ENCODE measurements at places on chromosomes 7 and 10. TPM values are rescaled to one million over a fixed set of nuclear protein-coding genes. Genes with fewer than 3 reads are reported as not detected.

DNA sequence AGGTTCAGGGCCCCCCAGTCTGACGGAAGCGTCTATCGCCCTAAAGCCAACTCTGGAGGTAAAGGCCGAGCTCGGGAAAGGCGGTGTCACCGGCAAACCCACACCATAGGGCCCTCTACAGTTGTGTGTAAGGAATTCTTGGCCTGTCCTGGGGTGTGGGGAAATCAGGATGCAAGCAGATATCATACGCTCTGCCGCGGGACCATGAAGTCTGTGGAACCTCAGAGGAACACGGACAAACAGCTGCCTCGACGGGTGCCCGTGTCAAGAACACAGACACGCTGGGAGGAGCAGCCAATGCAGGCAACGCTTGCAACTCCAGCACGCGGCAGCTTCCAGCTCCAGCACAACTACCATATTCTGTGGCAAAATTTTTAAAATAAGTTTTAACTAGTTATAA, 157.9 kb downstream of the DIP2C start:
- DNase-seq = no peak

DNA sequence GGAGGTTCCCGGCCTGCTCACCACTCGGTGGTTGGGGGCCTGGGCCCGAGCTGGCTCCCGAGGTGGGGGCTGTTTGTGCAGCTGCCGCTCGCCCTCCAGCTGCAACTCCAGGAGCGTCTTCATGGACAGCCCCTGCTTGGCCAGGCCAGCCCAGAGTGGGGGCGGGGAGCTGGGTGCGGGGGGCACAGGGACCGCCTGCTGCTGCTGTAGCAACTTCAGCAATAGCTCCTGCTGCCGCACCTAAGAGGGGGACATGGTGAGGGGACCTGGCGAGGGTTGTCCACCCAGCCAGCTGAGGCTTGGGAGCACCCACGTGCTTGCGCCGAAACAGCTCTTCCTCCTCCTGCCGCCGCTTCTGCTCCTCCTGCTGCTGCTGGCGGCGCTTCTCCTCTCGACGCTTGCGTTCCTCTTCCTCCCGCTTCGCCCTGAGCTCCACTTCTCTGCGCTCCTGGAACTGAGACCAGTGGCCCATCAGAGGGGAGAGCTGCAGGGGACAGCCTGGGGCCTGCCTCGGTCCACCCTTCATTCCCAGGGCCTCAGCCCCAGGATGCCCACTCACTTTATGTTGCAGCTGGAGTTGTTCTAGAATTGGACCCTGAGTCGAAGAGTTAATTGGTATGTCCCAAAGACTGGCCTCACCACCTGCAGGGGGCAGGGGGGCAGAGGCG, 9.6 kb downstream of the GNB2 start:
- no peak for DNase-seq

GRCh38 chr10:121843379-121843778, 84.5 kb downstream of the ATE1 start:
- no peak for DNase-seq

DNA sequence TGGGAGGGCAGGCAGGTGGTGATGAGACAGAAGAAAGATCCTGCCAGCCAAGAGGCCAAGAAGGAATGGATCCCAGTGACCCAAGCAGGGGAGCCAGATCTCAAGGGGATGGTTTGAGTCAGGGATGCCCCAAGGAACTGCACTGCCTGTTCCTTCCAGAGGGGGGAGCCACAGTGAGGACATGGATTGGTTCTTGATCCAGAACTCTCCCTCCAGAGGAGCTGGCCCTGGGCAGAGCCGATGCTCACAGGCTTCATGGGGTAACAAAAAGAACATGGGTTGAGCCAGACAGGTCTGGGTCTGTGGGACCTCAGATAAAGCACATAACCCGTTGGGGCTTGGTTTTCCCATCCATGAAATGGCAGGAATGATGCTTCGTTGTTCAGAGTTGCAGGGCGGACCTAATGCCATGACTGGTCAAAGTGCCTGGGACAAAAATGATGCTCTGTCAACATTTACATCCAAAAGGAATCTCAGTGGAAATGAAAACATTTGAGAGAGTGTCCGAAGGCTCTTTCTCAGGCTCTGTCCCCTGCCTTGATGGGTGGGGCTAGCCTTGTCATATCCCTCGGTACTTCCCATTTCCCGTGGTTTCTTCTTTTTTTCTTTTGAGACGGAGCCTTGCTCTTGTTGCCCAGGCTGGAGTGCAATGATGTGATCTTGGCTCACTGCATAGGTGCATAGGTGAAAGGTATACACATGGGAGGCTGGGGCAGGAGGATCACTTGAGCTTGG, 4.7 kb upstream of the DENND2A start:
- peak; percentile 36 for DNase-seq

Gene IFIT1B
- total RNA-seq = not detected

Gene PRKAG2
- total RNA-seq = 16.9 TPM

GRCh38 chr7:54877683-54878082, 118.7 kb upstream of the SEC61G start:
- no peak for DNase-seq

GRCh38 chr7:118005026-118005425, 131.8 kb upstream of the CTTNBP2 start:
- DNase-seq = no peak

Gene C7orf57
- 0.44 TPM for total RNA-seq

Gene WNT8B
- 0.91 TPM for total RNA-seq

GRCh38 chr10:96153070-96153469, 23.0 kb downstream of the ZNF518A start:
- DNase-seq = no peak

- no peak for DNase-seq
Measured at GRCh38 chr10:117590101-117590875, 47.7 kb downstream of the EMX2 start.

Gene OR2A12
- total RNA-seq = not detected

- DNase-seq = no peak
Measured at GRCh38 chr7:46123-46829, 146.1 kb upstream of the FAM20C start.

GRCh38 chr7:138903186-138903820, 77.9 kb downstream of the KIAA1549 start:
- DNase-seq = peak; percentile 89

DNA sequence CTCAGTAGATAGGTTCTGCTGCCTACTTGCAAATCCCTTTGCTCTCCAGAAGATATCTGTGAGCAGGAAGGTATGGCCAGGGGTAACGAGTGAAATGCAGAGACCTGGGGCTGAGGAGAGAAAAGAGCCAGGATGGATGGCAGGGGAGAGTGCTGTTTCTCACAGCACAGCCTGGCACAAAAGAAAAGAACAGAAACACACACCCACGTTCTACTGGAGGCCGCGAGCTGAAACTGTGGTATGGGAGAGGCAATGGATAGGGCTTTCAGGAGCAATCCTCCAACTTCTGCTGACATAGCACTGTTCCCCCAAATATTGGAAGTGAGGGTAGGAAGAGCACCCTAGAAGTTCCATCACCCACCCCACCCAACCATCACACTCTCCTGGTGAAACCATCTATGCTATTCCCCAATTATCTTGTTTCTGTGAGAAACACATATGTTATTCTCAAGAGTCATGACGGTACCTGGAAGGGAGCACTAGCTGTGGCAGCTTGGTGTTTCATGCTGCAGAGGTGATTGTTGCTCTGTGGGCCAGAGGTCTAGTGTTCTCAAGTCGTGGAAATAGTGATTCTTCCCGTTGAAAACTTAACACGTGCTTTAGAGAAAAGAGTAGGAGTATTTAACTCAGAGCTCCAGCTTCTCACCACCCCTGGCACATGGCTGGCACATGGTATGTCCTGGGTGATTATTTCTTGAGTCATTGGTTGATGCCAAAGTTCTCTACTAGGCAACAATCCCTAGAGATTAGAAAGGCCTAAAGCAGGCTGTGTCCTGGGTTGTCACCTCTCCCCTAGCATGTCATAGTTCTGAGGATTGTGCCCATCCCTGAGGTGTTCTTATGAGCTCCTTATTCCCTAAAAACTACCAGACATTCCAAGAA, 198.3 kb downstream of the PLXNA4 start:
- no peak for DNase-seq

DNA sequence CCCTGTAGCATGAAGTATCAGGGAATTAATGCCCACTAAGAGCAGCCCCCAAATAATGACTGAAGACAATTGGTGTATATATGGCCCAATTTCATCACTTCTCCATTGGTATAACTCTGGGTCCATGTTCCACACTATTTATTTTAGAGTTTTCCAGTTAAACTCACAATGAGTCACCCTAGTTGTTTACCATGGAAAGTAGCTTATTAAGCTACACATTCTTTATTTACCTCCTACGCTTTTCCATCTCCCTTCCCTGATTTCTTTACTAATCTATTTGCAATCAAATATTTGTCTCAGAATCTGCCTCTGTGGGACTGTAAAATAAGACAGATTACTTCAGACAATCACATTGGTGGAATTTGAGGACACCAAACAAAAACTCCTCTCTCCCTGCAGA, 655.6 kb downstream of the SORCS1 start:
- DNase-seq = no peak

GRCh38 chr10:99843310-99843709, 60.9 kb downstream of the ABCC2 start:
- DNase-seq = no peak

DNA sequence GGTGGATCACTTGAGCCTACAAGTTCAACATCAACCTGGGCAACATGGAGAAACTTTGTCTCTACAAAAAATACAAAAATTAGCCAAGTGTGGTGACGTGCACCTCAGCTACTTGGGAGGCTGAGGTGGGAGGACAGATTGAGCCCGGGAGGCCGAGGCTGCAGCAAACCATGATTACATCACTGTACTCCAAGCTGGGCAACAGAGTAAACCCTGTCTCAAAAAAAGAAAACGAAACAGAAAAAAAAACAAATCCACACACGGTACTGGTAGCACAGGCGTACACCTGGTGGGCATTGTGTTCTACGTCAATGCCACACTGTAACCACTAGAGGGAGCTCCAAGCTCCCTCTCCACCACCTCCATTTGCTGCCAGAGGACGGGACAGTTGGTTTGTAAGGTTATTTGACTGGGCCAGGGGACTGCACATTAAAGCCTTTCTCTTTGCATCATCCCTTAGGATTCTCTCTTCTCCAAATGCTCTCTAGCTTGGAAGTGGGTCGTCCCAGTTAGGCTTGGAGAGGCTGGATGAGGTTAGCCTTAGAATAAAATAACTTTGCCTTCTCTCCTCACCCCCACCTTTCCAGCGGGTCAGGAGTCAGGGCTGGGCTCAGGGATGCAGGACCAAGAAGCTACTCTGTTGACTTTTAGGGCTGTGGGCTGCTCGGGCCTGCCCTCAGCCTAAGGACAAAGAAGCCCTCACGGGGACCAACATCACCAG, 130.8 kb downstream of the SORBS1 start:
- peak; percentile 51 for DNase-seq

GRCh38 chr10:120414946-120415345, 42.1 kb upstream of the PLPP4 start:
- no peak for DNase-seq

- DNase-seq = peak; percentile 28
Measured at GRCh38 chr7:20064974-20065862, 152.0 kb downstream of the MACC1 start.

- no peak for DNase-seq
Measured at GRCh38 chr10:93336110-93336509, 146.0 kb downstream of the MYOF start.

DNA sequence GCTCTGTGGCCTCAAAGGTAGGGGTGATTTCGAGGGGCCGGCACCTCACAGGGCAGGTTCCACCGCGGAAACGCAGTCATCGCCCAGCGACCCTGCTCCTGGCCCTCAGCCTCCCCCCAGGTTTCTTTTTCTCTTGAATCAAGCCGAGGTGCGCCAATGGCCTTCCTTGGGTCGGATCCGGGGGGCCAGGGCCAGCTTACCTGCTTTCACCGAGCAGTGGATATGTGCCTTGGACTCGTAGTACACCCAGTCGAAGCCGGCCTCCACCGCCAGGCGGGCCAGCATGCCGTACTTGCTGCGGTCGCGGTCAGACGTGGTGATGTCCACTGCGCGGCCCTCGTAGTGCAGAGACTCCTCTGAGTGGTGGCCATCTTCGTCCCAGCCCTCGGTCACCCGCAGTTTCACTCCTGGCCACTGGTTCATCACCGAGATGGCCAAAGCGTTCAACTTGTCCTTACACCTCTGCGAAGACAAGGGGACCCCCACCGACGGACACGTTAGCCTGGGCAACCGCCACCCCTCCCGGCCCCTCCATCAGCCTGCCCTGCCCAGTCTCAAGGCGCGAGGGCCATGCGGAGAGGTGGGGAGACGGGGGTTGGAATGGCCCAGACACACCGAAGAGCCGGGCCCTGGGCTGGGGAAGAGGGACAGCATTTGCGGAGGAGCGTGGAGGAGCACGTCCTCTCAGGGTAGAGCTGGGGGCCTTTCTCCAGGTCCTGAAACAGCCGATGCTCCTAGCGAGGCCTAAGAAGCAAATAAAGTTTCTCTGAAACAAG, 6.0 kb downstream of the SHH start:
- DNase-seq = no peak
